ENCODE measurements at places on chromosomes 1 and 21.
A peak's percentile ranks its signal among the peaks of the same experiment; 100 is the strongest.

DNA sequence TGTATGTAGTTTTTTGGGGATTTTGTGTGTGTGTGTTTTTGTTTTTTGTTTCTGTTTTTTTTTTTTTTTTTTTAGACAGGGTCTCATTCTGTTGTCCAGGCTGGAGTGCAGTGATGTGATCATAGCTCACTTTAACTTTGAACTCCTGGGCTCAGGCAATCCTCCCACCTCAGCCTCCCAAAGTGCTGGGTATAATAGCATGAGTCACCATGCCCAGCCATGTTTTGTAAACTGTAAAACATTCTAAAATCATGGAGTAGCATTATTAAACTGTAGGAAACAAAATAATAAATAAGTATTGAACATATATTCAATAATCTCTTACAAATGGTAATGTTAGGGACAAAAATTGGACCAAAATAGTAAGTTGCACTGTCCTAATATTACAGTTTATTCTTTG is 124.0 kb downstream of the FAF1 start:
- no peak for DNase-seq

DNA sequence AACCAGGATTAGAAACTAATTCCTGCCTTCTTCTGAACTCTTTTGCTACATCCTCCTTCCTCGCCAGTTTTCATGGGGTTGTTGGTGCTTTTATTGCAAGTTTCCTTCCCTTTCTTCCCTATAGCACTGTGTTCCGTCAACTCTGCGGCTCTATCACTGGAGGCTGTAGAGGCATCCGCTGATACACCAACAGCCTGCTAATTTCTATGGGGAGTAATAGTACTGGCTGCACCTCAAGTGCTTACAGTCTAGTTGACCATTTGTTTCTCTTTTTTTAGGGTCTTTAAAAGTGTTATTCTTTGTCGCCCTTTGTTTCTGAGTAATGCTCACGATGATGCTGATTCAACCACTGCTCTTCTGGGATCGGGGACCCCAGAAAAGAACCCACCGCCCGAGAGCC is 746 bp downstream of the MIS18A start:
- peak; percentile 35 for DNase-seq

GRCh38 chr1:16727190-16728111 is 12.9 kb upstream of the RNU1-4 start:
- DNase-seq: peak; percentile 94

DNA sequence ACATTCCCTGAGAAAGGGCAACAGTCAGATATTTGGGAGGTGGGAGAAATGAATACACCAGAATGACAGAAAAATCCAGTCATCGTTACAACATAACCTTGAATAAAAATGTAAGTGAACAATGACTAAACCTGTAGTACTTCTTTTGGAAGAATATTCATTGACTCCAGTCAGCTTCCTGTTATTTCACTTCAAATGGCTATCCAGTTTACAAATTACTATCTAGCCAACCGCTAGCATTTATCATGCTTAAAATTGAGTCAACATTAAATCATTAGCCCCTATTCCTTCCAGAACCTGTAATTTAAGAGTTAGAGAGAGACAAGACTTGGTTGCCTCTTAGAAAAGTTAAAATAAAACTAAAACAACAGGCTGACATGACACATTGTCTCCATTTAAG is 33.6 kb downstream of the WLS start:
- DNase-seq: no peak

DNA sequence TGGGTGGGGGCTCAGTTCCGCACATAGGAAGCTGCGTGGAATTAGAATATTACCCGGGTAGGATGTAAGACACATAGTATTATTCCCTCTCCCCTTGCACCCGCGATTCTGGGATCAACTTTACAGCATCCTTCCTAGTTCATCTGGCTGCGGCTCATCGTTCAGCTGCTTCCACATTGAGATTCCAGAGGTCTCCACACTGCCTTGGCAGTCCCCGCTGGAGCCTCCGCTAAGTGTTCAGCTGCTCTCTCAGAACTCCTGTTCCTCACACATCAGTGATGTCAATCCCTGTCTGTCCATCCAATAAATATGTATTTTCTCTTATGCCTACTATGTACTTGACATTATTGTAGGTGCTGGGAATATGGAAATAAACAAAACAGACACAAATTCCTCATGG is 135.6 kb upstream of the SYT6 start:
- DNase-seq: no peak

- no peak for DNase-seq
These were observed at the start of gene PTGFRN for GRCh38 chr1:116909512-116910378. TSS of gene PTGFRN (plus strand) at chr1:116909916. CDS start at chr1:116910204, 288 bp downstream.

DNA sequence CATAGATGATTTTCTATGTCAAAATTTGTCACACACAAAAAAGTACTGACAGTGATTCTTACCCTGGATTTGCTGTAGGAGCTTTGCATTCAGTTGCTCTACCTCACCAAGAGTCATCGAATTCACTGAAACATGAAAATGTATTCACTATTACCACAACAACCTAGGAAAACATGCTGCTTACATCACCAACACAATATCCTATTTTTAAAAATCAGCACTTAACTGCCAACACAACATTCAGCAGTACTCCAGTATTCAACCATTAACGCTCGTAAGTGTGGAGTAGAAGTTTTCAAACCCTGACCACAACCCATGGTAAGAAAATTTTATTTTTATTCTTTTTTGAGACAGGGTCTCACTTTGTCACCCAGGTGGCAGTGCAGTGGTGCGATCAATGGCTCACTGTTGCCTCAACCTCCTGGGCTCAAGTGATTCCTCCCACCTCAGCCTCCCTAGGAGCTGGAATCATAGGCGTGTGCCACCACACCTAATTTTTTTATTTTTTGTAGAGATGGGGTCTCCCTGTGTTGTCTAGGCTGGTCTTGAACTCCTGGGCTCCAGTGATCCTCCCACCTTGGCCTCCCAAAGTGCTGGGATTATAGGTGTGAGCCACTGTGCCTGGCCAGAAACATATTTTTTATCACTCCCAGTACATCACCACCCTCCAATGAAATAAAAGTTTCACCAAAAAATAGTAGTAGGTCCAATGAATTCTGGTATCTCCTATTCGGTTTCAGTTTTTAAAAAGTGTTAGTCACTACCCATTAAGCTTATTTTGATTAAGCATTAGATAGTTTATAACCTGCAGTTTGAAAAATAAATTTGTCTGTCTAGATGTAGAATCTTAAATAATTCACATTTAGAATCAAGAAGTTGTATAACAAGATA is 23.8 kb downstream of the C21orf91 start:
- DNase-seq: no peak

GRCh38 chr1:203185585-203185984 is 919 bp downstream of the CHI3L1 start:
- no peak for DNase-seq

GRCh38 chr1:116157096-116157495 is 45.9 kb downstream of the MAB21L3 start:
- no peak for DNase-seq

GRCh38 chr1:90107990-90108389 is 113.1 kb downstream of the ZNF326 start:
- no peak for DNase-seq

DNA sequence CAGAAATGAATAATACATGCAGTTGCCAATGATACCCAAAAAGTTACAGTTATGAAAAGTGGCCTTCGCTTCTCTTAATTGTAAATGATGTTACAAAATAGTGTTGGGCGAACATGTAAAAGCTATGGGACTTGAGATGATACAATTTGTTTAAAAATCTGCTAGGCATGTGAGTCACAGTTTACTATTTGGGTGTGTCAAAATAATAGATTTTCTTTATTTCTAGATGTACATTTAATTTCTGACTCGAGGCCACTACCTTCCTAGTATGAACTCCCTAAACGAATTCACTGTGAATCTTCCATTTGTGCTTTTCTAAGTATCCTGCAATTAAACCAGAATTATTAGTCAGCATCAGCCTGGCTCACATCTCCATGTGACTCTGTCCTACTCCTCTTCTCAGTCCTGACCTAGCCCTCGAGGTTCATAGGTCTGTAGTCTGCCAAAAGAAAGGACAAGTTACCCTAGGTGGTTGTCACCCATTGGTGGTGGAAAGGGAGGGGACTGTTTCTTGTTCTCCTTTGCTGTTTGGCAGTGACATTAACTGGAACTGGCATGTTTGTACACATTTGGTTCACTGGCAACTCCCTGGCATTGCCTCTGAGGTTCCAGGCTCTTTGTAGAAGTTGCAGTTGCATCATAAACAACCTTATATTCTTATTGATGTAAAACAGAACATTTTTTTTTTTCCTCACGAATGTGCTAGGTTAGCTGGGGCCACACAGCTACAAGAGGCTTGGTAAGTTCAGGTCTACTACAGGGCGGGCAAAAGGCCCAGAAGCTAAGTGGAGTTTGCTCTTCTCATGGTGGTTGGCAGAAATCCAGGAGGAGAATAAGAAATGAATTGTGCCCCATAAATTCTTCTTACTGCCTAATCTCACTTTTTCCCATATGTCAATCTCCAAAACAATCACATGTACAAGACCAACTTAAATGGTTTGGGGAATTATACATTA is 746.5 kb upstream of the ADAMTS5 start:
- no peak for DNase-seq

DNA sequence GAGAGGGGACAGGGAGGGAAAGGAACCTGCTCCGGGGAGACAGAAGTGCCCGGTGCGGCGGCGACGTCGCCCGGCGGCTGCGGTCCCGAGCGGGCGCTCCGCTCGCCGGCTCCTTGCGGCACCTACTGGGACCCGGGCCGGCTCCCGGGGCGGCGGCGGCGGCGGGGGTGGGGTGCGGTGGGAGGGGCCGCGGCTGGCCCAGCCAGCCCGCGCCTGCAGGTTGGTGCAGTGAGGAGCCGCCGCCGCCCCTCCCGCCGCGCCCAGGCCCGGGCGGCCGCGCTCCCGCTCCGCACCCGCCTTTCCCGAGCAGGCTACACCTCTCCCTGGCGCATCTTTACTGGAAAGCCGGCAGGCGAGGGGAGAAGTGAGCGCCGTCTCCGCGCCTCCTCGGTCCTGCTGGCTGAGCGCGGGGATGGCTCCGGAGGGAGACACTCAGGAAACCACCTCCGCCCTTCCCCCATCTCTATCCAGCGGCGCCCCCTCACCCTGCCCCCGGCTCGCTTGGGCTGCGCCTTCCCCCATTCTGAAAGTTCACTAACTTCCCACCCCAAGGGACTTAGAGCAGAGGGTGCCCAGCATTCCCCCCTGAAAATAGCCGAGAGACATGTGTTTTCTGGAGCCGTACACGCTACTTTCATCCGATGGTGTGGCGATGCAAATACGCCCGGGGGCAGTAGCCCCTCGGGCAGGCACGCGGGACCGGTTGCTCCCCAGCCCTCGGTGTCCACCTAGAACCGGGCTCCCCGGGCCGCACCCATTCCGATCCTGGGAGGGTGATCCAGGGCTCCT is at the start of gene PLD5:
PLD5 (minus strand) TSS at position 127 of the 789 bp plus-strand sequence.
- no peak for DNase-seq

- no peak for DNase-seq
These were observed 11.8 kb downstream of the KIRREL1 start for GRCh38 chr1:158005224-158005623.

DNA sequence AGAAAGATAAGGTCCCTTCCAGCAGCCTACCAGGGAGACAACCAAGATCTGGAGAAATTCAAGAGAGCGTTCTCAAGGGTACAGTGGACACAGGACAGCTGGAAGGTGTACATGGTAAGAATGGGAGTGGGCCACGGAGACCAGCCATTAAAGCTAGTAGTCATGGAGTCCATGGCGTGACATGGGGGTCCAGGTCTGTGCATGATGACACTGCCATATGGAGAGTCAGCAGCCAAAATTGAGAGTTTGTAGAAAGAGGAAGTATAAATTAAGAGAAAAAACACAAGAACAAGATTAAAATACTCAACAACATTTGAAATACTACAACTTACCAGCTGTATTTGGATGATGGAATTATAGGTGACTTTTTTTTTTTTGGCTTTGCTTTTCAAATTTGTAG is 7.9 kb upstream of the LORICRIN start:
- DNase-seq: peak; percentile 58

- DNase-seq: no peak
These were observed 45.1 kb downstream of the LUZP1 start for GRCh38 chr1:23123528-23123927.

GRCh38 chr1:209886219-209886536 is 51.8 kb upstream of the SYT14 start:
- no peak for DNase-seq

DNA sequence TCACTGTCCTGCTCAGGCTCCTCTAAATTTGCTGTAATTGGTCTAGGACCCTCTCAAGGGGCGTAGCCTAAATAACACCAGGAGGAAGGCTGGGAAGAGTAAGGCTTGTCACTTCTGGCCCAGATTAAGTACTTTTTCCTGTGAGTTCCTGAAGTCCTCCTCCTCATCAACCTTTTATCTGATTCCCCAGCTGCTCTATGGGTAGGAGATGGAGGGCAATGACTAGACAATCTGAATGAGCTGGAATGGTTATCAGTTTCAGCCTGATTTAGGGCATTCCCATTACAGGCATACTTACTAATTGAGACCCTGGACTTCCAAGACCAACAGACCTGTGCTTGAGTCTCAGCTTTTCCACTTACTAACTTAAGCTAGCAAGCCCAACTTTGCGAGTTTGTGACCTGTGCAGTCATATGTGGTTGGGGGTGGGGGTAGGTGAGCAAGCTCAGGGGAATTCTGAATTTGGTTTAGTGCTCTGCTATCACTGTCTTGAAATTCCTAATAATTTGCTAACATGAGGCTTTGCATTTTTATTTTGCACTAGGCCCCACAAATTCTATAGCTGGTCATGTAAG is 18.0 kb upstream of the FGGY start:
- peak; percentile 33 for DNase-seq

GRCh38 chr1:78178816-78179215 is 133.1 kb downstream of the GIPC2 start:
- no peak for DNase-seq

GRCh38 chr1:221724931-221725605 is 16.8 kb downstream of the DUSP10 start:
- no peak for DNase-seq

GRCh38 chr1:55213151-55213884 is 1.8 kb downstream of the USP24 start:
- peak; percentile 69 for DNase-seq

GRCh38 chr21:44537930-44538911 is 1.8 kb downstream of the KRTAP10-1 start:
- no peak for DNase-seq

GRCh38 chr1:232594768-232595698 is 34.9 kb downstream of the SIPA1L2 start:
- DNase-seq: no peak

- no peak for DNase-seq
These were observed 885 bp downstream of the KRTAP10-3 start for GRCh38 chr21:44557491-44558328.

DNA sequence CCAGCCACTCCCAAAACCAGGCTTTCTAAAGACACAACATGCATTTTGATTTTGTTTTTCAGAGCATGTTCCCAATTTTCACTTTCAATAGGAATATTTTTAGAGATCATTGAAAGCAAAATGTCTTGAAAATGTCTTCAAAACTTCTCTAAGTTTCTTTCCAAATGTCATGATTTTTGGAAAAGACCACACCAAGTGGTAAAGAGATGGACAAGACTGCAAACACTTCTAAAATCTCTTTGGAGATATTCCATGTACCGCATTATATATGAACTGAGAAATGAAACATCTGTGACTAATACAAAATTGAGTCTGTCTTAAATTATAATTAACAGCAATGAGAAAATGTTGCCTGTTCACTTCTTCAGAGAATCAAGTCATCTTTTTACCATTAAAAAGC is 418.0 kb upstream of the PKN2 start:
- DNase-seq: no peak

Data from OCI-M1 (cell line).